Activated CD4-positive, alpha-beta T cell treated with anti-CD3 and anti-CD28 coated beads for 24 hours (primary cell): ENCODE measurements at places on chromosomes 16 and 17.

DNA sequence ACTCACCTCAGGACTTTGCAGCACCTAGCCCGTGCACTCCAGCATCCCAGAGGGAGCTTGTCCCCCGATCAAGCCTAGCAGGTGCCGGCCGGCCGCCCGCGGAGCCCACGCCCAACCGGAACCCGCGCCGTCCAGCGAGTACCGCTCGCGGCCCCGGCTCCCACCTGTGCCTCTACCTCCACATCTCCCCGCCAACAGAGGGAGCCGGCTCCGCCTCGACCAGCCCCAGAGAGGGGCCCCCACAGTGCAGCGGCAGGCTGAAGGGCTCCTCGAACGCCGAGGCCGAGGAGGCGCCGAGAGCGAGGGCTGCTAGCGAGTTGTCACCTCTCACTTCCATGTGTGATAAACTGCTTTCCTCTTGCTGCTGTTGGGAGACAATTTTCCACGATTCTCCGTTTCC, 41.1 kb upstream of the DHRS7B start:
- no peak for DNase-seq

DNA sequence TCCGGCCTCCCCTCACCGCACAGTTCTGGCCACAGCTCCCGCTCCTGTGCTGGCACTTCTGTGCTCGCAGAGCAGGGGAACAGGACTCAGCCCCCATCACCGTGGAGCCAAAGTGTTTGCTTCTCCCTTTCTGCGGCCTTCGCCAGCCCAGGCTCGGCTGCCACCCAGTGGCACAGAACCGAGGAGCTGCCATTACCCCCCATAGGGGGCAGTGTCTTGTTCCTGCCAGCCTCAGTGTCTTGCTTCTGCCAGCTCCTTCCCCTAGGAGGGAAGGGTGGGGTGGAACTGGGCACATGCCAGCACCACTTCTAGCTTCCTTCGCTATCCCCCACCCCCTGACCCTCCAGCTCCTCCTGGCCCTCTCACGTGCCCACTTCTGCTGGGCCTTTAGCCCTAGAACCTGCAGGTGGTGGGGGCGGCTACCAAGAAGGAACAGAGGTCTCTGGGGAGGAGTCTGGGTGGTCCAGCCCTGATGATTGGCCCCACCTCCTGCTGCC, 645 bp upstream of the ELMO3 start:
- DNase-seq: no peak

DNA sequence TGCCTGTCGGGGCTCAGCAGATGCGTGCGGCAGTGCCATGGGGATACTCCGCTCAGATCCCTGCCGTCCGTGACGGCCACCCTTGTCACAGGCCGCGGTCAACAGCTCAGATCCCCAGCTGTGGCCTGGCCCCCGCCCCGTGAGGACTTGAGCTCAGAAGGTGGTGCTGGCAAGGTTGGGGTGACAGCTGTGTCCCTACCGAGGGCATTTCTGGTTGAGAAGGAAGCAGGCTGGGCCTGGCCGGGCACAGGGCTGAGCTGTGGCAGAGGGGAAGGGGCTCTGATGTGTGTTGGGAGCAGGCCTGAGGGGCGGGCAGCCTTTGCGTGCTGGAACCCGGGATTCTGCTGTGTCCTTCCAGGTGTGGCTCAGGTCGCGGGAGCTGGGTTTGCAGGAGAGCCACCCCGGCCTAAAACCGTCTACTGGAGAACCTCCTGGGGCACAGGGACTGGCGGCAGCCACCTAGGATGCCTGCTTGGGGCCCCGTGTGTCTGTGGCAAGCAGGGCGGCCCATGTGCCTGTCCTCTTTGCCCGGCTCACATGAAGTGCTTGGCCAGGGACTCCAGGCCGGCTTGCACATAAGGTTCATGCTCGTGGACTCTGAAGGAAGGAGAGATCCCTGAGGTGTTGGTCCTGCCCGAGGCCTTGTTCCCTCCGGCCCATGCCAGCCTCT, 5.1 kb downstream of the UBE2I start:
- DNase-seq: no peak

DNA sequence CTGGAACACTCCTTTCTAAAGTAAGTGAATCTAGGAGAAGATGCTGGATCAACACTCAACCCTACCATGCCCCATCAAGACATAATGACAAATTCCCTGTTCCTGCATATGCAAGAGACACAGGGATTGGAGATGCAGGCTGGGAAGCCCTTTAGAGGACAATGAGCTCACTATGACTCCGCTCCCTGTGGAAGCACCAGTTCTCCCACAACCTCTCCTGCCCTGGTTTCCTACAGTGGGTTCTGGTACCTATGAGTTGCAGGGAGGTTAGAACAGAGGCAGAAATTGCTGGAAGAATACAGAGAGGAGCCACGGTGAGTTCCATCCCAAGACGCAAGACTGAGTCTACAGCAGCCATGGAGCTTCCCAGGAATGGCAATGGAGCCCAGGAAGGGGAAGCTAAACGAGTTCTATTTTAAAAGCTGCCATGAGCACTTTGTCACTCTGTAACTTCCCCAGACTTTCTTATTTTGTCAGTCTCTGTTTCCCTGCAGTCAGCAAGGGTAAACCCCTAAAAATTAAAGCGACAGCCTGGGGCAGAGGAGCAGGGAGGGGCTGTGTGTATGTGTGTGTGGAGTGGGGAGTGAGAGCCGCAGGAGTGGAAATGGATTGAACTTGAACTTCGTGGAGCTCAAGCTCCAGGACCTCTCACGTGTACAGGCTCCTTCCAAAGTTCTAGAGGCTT, 42.3 kb upstream of the PIK3R6 start:
- DNase-seq: no peak

DNA sequence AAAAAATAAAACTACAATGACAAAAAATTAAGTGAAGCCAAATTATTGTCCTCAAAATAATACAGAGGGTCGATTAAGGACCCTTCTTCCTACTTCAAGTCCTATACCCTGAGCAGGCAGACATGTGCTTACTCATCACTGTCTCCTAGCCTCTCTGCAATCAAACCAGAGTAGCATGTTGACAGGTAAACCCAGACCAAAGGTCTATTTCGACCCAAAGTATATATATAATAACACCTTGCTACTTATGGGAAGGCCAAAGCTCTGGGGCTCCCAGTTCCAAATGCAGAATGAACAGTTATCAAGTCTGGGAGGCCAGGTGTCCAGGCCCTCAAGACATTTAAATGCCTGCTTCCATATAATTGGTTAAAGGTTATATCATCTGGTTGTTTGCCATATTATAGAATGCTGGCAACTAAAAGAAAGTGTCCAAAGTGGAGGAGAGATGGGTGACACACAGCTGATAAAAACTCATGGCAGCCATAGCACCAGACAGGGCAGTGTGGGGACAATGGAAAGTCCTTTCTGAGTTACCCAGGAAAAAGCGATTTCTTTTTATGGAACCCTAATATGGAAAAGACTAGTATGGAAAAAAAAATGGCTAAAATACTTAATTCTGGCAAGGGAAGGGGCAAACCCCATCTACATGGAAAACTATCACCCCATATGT, 53.6 kb downstream of the N4BP1 start:
- DNase-seq: no peak

DNA sequence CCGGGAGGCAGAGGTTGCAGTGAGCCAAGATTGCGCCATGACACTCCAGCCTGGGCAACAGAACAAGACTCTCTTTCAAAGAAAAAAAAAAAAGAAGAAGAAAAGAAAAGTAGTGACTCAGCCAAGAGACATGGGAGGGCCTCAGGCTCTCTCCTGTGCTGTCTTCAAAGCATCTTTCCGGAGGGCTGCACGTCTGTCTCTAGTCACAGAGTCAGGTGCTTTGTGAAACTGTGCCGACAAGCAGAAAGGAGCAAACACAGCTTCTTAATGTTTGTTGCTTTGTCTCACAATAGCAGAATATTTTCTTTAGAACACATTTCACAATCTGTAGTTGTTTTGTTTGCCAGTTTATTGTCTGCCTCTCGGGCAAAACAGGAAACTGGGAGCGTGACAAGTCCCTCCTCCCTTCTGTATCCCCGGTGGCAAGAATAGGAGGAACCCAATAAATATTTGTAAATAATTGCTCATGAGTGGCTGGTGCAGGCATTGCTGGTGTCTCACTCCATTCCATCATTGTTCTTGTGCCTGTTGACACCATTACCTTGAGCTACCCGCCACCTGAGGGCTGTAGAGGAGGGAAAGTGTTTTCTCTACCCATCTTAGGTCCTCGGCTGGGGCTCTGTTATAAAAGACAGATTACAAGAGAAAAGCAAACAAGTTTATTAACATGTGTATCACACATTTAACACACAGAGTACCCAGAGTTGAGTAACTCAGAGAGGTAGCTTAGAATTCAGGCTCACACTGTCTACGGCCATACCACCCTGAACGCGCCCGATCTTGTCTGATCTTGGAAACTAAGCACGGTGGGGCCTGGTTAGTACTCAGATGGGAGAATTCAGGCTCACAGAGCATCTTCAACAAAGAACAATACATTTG, 5.5 kb downstream of the GAST start:
- DNase-seq: no peak

DNA sequence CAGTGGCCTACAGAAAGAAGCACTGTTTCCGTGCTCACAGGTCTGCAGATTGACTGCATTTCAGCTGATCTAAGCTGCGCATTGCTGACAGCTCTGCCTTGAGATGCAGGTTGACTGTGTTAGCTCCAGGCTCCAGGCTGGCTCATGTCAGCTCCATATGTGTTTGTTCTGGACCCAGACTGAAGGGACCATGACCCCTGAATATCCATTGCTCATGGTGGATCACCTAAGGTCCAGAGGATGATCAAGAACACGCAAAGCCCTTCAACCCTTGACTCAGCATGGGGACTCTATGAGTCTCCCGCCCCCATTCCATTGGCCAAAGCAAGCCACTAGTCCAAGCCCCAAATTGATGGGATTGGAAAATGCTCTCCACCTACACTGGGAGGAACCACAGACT, 239.3 kb upstream of the C16orf82 start:
- DNase-seq: no peak

DNA sequence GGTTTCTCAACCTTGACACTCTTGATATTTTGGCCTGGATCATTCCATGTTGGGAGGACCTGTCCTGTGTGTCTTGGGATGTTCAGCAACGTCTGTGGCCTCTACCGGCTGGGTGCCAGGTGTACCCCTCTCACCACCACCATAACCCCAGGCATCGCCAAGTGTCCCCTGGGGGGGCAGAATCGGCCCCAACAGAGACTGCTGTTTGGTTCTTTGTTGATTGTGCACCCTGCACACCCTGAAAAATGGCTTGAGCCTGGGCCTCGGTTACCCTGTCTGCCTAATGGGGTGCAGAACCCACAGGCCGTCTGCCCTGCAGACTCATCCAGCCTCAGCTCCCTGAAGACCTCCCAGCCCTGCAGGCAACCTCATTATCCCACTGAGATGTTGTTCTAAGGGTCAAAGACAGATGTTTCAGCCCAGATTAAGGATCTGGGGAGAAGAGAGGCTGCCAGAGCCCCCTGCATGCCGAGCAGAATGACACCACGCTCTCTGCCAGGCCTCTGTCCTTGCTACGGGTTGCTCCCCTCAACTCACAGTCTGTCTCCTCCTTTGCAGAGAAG, 9.2 kb downstream of the CACNG1 start:
- DNase-seq: no peak

DNA sequence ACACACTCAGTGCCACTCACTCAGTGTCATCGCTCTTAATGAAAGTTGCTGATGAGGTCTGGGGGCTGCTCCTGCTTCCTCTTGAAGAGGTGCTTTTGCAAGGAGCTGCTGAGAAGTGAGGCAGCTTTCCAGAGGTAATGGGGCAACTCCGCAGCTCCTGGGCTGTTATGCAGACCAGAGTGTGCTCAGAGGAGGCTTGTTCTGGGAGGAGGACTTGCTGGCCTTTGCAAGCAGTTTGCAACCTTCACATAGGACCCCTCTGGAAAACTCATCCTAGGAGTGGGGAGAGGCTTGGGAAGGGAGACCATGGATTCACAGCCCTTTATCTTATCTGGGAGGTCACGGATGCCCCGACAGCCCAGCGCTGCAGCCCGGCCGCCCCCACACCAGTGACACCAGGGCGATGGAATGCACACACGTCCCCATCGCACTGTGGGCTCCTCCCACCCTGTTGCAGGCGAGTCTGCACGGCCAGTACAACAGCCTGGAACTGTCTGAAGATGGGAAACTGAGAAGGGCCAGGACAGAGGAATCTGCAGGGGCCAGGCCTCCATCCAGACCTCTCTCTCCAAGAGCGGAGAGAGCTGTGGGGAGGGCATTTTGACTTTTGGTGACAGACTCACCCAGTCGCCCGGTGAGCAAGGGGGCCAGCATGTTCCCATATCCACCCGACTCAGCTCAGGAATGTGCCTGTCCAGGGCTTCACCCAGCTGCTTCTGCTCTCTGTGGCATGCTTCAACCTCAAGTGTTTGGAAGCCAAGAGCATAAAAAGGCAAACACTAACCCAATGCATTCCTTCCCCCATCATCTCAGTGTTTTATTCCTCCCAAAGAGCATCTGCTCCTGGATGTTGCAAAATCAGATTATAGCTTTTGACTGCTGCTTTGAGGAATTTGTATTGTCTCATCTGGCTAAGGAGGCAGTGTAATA, 78.6 kb upstream of the ZNF469 start:
- DNase-seq: no peak

GRCh38 chr17:56026915-56027314, 126.4 kb upstream of the ANKFN1 start:
- no peak for DNase-seq

- DNase-seq: no peak
These were observed 50.3 kb downstream of the FOXL1 start for GRCh38 chr16:86628614-86629013.

GRCh38 chr17:8142158-8142886, 9.9 kb downstream of the PER1 start:
- no peak for DNase-seq

DNA sequence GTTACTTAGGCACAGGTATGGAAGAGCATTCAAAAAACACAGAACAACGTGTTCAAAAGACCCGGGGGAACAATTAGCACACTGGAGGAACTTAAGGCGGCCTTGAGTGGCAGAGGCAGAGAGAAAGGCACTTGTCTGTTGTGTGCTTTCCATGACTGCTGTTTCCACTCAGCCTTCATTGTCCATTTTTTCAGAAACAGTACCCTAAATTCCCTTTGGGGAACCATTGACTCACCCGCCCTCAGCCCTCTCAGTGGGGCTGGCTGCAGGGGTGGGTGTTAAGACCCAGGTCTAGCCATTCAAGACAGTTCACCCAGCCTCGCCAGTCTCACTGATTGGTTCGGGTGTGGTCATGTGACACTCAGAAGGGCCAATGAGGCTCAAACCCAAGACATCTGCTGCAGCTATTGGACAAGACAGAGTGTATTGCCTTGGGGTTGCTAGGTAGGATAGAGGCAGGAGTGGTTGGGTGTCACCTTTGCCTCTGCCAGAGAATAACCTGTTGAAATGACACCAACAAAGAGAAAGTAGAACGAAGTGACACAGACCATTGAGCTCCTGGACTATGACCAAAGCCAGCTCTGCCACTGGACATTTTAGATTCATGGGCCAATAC, 19.6 kb upstream of the CEP20 start:
- peak; percentile 19 for DNase-seq

GRCh38 chr16:27520982-27521673, 28.6 kb downstream of the GTF3C1 start:
- no peak for DNase-seq
